ENCODE measurements at places on chromosomes 16 and 17.

- no peak for DNase-seq
These were observed 17.2 kb downstream of the PRKCB start for GRCh38 chr16:23852794-23853562.

GRCh38 chr16:80526418-80527061, 14.3 kb upstream of the DYNLRB2 start:
- DNase-seq = peak; percentile 27

GRCh38 chr17:1800712-1801111, 29.0 kb downstream of the SMYD4 start:
- DNase-seq = no peak

- no peak for DNase-seq
These were observed 11.7 kb upstream of the LLGL1 start for GRCh38 chr17:18213666-18214270.

GRCh38 chr17:9969301-9969935, 64.3 kb upstream of the RCVRN start:
- DNase-seq = no peak

GRCh38 chr17:41614098-41614497, 1.5 kb upstream of the KRT16 start:
- DNase-seq = no peak

Data from T-helper 17 cell (primary cell).